ENCODE measurements at places on chromosomes 2 and 18. TPM values are rescaled to one million over a fixed set of nuclear protein-coding genes. Genes with fewer than 3 reads are reported as not detected.

The PROM2 gene
- total RNA-seq = 1.6 TPM

The CCDC74B gene
- 1.7 TPM for total RNA-seq

The GAD1 gene
- not detected for total RNA-seq

DNA sequence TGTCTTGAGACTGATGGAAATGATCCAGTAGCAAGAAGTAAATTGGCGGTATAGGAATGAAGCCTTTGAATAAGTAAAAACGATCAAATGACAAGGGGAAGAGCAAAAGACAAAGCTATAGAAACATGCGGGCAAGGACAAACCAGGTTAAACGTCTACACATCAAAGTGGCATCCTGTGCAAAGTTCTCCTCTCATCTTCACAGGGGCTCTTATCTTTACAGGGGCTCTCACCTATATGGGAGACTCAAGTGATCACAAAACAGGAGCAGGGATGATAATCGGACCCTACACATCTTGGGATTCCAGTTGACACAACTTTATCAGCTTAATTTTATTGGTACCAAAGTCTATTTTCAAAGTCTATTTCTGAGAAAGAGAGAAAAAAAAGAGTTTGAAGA, 1778.9 kb upstream of the CELF4 start:
- H3K4me1 ChIP-seq = peaks cover 5% of the 10 kb centered on the region
- no peaks in the 10 kb centered on the region for H3K27me3 ChIP-seq
- H3K4me3 ChIP-seq = no peak overlapping the region

- no peak for DNase-seq
- H3K4me3 ChIP-seq = no peak overlapping the region
- H3K36me3 ChIP-seq = no peaks in the 10 kb centered on the region
- H3K27me3 ChIP-seq = peaks cover 5% of the 10 kb centered on the region
These were observed 12.1 kb upstream of the ARHGEF4 start for GRCh38 chr2:130824492-130825061.

DNA sequence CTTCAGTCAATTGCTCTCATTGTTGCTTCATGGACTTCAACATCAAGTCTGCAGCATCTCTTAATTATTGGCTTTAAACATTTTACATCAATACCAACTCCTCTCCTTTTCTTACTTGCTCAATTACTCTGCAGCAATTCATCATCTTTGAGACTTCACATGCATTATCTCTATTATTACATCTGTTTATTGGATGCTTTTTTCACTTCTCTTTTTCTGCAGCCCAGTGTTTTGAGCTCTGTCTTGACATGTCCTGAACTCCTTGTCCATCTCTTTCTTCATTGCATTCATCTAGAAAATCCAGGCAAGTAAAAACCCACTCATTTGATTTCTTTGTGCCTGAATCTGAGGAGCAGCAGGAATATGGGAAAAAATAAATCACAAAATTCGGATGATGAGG, 647.9 kb downstream of the PLCL1 start:
- no peak for DNase-seq
- H3K36me3 ChIP-seq = no peaks in the 10 kb centered on the region
- no peaks in the 10 kb centered on the region for H3K4me1 ChIP-seq
- no peak overlapping the region for H3K27ac ChIP-seq

DNA sequence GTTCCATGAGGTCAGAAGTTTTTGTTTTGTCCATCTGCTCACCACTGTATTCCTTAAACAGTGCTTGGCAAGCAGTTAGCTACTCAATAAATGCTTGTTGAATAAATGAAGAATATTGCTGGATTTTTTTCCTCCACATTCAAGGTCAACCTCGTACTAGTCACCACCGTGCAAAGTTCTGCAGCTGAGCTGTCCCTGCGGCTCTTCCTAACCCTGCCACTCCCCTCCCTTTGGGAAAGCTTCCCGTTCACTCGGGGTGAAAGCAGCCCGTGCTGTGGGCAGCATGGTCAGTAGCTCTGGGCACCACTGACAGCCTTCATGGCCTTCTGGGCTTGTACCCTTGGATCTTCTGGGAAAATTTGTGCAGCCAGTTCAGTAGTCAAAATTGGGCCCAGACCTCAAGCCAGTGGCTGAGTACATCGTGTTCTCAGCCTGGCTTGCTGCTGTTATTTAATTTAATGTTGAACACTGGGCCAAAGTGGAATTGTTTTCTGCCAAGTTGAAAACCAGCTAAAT, 469.3 kb upstream of the RAB12 start:
- no peak overlapping the region for H3K4me3 ChIP-seq
- H3K36me3 ChIP-seq = peaks cover 17% of the 10 kb centered on the region

DNA sequence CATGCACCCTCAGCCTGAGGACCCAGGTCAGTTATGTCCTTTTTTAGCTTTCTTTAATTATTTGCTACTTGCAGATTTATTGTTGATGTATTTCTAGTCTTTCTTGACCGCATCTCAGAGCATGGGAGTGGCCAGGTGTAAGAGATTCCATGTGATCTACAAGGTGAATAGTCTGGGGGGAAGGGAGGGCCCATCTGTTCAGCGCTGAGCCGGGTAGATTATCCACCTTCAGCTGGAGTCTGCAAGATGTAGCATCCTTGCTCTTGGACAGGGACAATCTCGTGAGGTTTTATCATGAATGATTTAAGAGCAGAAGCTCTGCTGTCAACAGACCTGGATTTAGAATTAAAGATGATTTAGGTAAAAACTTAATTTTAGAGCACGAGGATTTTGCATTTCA, 12.0 kb upstream of the DGKD start:
- H3K36me3 ChIP-seq = no peaks in the 10 kb centered on the region
- no peak for DNase-seq
- H3K4me3 ChIP-seq = no peak overlapping the region
- no peaks in the 10 kb centered on the region for H3K4me1 ChIP-seq
- H3K27me3 ChIP-seq = peaks cover 3% of the 10 kb centered on the region

- peak overlapping the region; percentile 24 for H3K4me3 ChIP-seq
- H3K27me3 ChIP-seq = no peaks in the 10 kb centered on the region
- H3K4me1 ChIP-seq = peaks cover 14% of the 10 kb centered on the region
- no peak for DNase-seq
- H3K27ac ChIP-seq = no peak overlapping the region
These were observed 18.2 kb upstream of the BOK start for GRCh38 chr2:241540401-241540770.

GRCh38 chr2:48471048-48471474, 58.9 kb upstream of the STON1 start:
- DNase-seq = no peak
- peaks cover 22% of the 10 kb centered on the region for H3K36me3 ChIP-seq
- no peaks in the 10 kb centered on the region for H3K27me3 ChIP-seq
- peak overlapping the region; percentile 35 for H3K4me3 ChIP-seq

DNA sequence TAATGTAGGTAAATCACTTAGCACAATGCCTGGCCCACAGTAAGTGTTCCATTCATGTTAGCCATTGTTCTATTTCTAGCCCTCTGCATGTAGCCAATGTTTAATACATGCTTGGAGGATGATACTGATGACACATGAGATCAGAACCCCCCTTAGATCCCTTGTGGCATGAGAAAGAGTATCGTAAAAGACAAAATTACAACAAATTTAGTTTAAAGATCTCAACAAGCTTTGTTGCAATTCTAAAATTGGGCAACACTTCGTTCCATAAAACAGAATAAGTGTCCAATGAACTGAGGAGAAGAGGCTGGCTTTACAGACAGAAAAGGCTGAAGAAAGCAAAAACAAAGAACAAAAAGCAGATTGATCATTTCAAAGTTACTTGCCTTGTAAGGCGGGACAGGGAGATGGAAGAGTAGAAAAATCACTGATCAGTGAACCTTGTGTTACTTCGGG, 148.7 kb upstream of the SLC1A4 start:
- H3K4me1 ChIP-seq = peaks cover 31% of the 10 kb centered on the region
- H3K27ac ChIP-seq = no peak overlapping the region
- H3K36me3 ChIP-seq = no peaks in the 10 kb centered on the region
